Stimulated activated CD8-positive, alpha-beta memory T cell treated with anti-CD3 and anti-CD28 coated beads, Interleukin-12 subunit alpha, Interleukin-12 subunit beta, amount 100 ng/mL, for 1 hour (primary cell): ENCODE measurements at places on chromosomes 16 and 17.

DNA sequence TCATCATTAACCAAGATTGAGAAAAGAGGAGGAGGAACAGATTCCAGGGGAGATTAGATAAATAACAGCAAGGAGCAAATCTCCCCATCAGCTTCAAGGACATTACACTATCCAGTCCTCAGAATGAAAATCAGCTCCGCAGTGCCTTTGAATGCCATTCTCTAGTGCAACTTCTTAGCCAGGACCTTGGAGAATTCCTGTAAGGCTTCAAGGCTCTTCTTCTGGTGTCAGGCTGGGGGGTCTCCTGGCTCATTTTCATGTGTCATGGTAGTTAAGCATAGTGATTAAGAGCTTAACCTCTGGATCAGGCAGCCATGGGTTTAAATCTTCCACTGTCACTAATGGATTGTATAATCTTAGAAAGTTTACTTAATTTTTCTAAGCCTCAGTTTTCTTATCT lies 137.3 kb upstream of the CCL2 start:
- DNase-seq: no peak

DNA sequence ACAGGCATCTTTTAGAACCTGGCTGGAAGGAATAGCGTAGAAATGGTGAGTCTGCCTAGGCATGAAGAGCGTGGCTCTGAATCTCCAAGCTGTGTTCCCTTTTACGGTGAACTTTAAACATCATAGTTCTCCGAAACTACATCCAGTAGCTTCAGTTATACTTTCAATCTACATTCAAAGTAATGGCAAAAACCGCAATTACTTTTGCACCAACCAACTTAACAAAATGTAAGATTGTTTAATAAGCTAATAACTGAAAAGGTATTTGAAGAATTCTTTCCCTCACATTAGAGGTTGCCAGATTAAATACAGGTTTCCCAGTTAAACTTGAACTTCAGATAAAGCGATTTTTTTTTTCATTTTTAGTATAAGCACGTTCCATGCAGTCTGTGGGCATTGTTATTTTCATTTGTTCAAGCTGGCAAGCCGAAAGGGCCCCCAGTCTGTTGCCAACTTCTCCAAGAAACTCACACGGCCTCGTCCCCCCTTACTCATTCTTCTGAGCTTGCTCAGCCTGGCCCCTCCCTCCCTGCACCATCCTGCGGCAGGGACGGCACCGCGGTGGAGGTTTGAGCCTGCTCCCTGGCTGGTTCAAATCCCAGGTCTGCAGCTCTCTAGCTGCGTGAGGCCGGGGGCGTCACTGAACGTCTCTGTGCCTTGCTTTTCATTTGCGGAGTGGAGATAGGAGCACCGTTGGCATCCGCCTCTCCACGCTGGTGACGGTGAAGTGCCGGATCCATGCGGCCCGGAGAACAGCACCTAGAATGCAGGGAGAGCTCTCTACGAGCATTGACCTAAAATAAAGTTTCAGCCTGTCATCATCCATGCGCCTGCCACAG lies 3.5 kb upstream of the MTHFSD start:
- no peak for DNase-seq

DNA sequence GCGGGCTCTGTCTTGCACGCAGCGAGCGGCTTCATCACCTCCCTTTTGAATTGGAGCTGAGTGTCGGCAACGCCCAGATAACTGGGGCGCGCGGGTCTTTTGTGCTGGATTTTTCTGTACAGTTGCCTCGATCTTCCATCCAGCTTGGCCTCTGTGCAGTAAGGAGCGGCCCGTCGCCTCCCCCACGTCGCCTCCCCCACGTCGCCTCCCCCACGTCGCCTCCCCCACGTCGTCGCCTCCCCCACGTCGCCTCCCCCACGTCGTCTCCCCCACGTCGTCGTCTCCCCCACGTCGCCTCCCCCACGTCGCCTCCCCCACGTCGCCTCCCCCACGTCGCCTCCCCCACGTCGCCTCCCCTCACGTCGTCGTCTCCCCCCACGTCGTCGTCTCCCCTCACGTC lies 15.7 kb upstream of the PRR35 start:
- DNase-seq: no peak

DNA sequence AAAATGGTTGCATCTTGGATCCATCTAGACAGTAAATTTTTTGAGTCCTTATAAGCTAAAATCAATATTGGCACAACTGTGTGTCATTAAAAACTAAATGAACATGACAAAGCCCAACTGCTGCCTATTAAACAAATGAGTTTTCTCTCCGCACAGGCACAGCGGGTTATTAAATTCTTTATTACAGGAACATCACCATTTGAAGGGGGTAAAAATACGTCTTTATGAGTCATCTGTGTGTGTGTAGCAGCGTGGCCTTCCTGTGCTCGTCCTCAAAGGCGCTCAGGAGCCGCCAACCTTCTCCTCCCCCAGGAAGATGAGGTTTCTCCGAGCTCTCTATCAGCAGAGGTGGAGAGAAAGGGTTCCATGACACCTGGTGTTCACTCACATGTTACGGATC lies 62.6 kb upstream of the SDK2 start:
- no peak for DNase-seq

DNA sequence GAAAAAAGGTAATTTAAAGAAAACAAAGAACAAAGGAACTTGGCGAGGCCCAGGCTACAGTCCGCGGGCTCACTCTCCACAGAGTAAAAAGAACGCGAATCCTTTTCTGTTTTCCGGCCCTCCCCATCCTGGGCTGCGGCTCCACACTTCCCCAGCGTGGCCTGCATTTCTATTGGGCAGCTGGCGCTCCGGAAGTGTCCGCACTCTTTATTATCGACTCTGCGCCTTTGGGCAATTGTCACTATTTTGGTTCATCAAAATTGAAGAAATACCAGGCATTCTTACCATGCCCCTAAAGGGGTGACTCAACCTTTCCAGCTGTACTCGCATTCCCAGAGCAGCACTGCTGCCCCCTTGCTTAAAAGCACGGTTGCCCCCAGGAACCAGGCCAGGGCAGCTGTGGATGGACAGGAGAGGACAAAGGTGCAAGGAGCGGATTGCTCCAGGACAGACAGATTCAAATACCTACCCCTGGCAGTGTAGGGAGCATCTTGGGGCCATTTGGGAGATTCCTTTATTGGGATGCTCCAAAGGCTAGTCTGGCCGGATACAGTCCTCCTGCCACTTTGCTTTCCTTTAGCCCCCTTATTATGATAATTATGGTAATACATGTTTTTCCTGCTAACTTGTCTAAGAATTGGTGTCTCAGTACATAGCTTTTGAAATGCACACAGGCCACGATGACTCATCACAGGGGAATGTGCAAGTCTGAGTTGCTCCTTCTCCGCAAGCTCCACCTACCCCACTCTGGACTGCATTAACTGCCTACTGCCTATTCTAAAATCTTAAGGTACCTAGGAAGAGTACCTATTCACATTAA lies 985 bp upstream of the SLFN12 start:
- peak; percentile 55 for DNase-seq

GRCh38 chr16:67207249-67208091 lies 8.5 kb downstream of the ELMO3 start:
- DNase-seq: no peak

GRCh38 chr17:38322156-38322779 lies 21.5 kb downstream of the GPR179 start:
- DNase-seq: peak; percentile 57

- no peak for DNase-seq
Measured at GRCh38 chr16:76441876-76442275, 164.7 kb downstream of the CNTNAP4 start.

DNA sequence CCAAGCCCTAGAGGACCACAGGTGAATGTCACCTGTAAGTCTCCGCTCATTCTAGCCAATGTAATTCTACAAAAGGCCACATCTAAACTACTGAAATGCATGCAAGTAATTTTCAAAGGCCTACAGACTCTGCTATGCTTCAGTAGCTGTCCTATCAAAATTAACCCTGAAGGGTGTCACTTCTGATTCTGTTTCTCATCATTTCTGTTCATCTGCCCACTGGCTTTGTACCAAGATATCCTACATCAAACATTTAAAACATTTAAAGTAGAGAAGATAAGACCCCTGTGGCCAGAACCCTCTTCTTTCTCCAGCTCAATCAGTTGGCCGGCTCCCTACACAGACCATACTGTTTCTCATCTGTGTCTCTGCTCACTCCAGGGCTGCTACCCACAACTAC lies 21.5 kb downstream of the PHF12 start:
- no peak for DNase-seq

DNA sequence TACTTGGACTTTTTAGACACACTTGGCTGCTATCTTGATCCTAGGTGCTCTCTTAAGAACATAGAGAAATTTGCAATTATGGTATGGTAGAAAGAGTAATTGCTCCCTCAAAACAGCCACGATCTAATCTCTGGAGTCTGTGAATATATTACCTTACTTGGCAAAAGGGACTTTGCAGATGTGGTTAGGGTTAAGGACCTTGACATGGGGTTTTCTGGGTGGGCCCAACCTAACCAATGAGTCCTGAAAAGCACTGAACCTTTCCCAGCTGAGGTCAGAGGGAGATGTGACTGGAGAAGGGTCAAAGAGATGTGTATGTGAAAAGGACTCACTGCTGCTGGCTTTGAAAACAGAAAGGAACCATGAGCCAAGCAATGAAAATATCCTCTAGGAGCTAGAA lies 26.7 kb upstream of the MED13 start:
- no peak for DNase-seq

- DNase-seq: no peak
Measured at GRCh38 chr17:8665684-8666083, 35.2 kb upstream of the MYH10 start.

DNA sequence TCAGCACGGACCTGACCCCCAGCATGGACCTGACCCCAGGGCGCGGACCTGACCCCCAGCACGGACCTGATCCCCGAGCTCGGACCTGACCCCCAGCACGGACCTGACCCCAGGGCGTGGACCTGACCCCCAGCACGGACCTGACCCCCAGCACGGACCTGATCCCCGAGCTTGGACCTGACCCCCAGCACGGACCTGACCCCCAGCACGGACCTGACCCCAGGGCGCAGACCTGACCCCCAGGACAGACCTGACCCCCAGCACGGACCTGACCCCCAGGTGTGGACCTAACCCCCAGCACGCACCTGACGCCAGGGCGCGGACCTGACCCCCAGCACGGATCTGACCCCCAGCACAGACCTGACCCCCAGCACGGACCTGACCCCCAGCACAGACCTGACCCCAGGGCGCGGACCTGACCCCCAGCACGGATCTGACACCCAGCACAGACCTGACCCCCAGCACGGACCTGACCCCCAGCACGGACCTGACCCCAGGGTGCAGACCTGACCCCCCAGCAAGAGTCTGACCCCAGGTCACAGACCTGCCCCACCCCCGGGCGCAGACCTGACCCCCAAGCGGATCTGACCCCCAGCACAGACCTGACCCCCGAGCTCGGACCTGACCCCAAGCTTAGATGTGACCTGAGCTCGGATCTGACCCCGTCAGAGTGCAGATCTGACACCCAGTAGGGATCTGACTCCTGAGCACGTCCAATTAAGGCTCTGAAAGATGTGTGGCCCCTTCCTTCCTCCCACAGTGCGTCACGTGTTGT lies 98.7 kb downstream of the C16orf95 start:
- no peak for DNase-seq

DNA sequence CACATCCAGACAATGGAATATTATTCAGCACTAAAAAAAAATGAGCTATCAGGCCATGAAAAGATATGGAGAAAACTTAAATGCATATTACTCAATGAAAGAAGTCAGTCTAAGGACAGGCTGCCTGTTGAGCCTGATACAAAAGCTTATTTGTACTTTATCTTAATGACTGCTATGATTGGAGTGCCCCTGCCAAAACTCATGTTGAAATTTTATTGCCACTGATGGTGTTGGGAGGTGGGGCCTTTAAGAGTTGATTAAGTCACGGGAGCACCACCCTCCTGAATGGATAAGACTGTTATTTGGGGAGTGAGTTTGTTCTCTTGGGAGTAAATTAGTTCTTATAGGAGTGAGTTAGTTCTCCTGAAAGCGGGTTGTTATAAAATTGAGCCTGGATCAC lies 9.9 kb downstream of the C17orf67 start:
- DNase-seq: no peak

DNA sequence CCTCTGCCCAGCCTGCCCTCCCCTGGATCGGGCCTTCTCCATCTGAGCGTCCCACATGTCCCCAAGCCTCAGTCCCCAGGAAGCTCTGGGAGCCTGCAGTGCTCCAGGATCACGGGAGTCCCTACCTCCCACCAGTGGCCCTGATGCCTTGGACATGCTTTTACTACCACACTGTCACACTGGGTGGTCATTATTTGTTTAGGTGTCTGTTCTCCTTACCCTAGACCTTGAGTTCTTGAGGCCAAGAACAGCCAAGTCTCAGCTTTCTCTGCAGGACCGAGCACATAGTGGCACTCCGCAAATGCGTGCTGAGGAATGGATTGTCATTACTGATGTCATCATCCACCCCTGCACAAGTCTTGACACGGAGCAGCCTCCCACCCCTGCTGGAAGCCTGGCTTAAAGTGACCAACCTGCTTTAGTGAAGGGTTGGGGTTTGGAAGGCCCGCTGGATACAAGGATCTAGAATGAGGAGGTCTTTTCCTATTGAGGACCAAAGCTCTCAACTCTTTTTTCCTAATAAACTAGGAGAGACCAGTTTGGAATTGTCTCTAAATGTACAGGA lies 132.9 kb upstream of the CRHR1 start:
- no peak for DNase-seq

DNA sequence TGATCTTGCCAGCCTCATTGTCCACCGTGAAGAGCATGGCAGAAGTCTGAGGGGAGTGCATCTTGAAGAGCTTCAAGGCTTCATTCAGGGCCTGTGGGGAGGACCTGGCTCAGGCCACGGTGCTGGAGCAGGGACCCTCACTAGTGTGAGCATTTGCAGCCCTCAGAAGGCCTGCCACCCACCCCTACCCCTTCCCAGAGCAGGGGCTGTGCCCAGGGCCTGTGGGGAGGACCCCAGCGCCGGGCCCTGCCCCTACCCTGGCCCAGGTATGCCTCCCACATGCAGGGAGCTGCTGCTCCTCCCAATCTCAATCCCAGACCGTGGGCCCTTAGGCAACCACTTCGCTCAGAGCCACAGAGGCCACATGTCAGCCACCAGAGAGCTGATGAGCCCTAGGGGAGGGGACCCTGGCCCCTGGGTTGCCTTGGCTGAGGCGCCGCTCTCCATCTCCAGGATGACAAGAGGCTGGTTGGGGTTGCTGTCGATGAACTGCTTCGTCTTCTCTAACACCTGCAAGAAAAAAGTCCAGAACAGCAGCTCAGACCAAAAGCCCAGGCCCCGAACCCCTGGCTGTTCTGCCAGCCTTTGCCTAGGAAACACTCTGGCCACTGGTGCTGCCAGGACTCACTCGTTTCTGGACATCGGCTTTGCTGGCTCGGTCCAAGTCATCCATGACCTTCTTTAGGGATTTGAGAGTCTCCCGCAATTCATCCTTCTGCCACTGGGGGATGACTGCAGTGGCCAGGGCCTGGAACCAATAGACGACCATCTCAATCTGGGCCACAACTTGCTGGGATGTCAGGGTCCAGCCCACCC lies 1.8 kb upstream of the EXOSC6 start:
- no peak for DNase-seq

GRCh38 chr17:55484575-55484974 lies 26.7 kb downstream of the SMIM36 start:
- DNase-seq: no peak

GRCh38 chr16:13702614-13703013 lies 217.3 kb upstream of the ERCC4 start:
- no peak for DNase-seq
